ENCODE measurements at places on chromosomes 13 and 19.

DNA sequence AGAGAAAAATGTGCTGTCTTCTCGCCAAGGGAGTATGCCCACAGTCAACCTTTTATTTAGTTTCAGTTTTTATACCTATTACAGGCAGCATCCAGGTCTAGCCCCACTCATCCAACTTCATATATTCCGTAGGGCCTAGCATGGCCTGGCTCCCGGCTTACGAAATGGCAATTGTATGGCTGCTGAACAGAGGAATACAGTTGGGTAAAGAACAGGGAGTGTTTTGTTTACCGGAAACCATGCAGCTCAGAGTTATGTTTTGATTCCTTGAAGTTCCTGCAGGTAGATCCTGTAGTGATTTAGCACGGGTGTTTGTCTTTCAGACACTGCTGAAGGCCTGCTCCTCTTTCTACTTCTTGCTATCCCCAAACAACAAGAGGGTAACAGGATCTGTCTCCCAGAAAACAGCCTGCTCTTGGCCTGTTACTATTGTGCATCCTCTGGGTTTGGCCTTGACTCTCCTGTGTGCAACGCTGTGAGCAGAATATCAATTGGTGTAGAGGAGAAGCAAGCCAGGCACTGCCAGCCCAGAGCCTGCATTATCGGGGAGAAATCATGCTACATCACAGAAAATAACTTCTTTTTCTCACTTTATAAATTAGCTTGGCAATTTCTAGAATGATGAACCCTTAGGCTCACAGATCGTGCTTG, 32.4 kb downstream of the OLFM4 start:
- DNase-seq: no peak

DNA sequence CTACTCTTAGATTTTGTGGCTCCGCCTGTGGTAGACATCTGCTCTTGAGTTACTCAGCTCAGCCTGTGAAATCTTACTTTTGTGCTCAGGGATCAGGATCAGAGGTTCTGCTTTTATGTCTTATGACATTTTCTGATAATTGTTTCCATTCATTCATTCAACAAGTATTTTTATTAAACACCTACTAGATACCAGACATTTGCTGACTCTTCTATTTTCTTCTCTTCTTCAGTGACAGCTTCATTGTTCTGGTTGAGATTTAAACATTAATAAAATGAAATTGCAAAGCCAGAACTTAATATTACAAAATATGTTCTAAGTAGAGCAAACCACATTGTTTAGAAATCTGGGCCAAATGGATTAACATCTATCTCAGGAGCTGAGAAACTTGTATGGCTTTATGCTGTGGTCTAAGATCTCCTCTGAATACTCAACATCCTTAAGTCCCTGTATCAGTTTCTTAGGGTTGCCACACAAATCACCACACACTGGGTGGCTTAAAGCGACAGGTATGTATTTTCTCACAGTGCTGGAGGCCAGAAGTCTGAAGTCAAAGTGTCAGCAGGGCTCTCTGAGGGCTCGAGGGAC, 15.8 kb upstream of the MICU2 start:
- peak; percentile 12 for DNase-seq

GRCh38 chr13:64591971-64592370, 2638.2 kb downstream of the PCDH9 start:
- peak; percentile 26 for DNase-seq

DNA sequence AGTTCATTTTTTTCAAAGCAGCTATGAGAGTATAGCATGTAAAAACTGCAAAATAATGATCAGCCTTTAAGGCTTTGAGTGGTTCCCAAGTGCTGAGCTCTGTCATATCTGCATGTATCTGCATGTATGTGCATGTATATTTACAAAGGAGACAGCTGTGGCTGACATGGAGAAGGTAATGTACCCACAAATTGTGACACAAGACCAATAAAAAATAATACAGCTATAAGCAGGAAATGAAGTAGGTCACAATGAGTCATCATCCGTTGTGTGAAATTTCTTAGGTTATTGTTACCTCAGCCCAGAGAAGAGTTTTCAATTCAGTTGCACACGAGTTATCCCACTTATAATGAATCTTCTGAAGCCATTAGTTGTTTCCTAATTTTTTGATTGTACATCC, 60.9 kb upstream of the MED4 start:
- peak; percentile 73 for DNase-seq

DNA sequence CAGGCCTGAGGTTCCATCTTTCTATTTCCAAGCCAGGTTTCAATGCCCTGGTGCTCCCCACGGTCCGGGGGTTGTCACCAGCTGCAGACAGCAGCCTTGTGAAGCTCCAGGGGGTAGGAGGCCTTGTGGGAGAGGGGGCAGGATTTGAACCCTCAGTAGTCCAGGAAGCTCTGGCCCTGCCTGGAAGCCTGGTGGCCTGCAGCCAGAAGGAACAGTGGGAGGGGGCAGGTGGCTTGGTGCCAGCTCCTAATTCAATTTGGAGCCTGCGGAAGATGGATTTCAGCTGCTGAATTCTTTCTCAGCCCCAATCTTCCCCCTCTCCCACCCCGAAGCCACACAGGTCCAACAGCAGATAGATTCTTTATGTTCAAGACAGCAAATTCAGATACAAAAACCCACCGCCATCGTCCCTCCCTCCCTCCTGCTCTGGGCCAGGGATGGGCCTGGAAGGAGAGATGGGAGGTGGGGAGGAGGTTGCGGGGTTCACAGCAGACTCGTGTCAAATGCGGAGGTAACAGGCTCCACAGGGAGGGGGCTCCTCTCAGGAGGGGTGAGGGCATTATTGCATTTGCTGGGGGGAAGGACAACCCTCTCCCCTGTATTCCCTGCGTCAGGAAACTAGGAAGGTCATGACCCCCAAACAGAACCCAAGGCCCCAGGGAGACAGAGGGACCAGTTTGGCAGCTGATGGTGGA, 2.4 kb upstream of the PTGER1 start:
- no peak for DNase-seq

- no peak for DNase-seq
Observed at GRCh38 chr13:21595546-21595822, 8.5 kb downstream of the MICU2 start.

DNA sequence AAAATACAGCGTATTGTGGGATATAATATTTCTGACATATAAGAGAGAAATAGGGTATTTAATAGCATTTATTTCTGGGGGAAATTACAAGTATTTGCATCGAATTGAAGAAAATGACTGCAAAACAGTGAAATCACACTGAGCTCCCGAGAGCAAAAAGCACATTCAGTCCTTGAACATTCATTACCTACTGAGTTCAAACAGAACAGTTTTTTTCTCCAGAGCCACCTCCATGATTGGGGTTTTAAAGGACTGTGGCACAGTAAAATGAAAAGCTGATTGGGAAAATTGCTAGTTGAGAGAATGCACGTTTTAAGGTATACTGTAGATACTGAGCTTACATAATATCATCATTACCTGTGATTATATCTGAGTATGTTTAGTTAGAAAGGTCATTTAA, 58.0 kb upstream of the TRPC4 start:
- no peak for DNase-seq

DNA sequence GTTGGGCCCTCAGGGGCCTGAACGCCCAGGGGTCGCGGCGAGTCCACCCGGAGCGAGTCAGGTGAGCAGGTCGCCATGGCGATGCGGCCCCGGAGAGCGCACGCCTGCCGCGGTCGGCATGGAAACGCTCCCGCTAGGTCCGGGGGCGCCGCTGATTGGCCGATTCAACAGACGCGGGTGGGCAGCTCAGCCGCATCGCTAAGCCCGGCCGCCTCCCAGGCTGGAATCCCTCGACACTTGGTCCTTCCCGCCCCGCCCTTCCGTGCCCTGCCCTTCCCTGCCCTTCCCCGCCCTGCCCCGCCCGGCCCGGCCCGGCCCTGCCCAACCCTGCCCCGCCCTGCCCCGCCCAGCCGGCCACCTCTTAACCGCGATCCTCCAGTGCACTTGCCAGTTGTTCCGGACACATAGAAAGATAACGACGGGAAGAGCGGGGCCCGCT, at the start of gene CCNA1:
TSS of gene CCNA1 (plus strand) at position 390 of the 439 bp plus-strand sequence. CDS start 562 bp downstream, outside the sequence.
- peak; percentile 74 for DNase-seq

DNA sequence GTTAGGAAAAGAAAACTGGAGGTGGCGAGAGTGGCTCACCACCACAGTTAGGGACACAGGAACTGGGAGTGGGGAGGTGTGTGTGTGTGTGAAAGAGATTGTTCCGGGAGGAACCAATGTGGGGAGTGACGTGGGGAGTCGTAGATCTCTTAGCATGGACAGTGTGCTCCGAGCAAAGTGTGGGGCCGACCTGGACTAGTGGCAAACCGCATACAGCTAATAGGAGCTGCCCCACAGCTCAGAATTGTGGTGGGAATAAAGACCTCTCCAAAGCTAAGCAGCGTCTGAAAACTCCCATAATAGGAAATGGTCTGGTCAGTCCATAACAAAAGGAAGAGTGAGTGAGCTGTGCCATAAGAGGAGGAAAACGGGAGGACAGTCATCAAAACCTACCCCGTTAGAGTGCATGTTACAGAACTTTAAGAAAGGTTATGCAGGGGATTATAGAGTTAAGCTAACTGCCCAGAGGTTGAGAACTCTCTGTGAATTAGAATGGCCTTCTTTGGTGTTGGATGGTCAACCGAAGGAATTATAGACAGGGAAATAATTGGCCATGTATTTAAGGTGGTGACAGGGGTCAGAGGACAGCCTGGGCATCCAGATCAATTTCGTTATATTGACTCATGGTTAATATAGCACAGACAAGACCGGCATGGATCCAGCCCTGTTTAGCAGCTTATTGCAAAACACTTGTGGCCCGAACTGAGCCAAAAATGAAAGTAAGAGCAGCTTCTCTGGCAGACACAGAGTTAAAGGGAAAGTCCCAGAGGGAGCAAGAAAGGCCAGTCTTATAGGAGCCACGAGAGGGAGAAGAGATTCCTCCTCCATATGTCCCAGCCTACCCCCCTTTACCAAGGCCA, 8.9 kb upstream of the SLC15A1 start:
- DNase-seq: peak; percentile 85

DNA sequence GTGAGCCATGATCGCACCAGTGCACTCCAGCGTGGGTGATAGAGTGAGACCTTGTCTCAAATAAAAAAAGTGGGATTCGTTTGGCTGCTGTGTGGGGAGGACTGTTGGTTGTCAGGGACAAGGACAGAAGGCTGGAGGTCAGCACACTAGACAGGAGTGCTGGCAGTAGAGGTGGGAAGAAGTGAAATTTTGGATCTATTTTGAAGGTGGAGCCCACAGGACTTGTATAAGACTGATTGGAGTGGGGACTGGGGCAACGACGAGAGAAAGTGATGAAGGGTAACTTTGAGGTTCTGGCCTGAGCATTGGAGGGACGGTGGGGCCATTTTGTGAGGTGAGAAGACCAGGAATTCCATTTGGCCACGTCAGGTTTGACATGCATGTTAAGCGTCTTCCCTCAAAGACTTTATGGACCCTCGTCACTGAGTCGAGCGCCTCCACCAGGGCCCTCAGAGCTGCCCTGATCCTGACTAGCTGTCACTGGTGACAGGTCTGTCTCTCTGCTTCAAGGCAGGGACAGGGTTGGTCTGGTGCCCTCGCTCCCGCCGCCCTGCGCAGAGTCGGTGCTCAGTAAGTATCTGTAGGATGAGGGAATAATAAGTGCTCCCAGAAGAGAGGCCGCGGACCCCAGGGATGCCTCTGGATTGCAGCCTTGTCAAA, 673 bp downstream of the CTU1 start:
- no peak for DNase-seq

- DNase-seq: peak; percentile 72
Observed at GRCh38 chr13:79779761-79780160, 298.8 kb downstream of the NDFIP2 start.

DNA sequence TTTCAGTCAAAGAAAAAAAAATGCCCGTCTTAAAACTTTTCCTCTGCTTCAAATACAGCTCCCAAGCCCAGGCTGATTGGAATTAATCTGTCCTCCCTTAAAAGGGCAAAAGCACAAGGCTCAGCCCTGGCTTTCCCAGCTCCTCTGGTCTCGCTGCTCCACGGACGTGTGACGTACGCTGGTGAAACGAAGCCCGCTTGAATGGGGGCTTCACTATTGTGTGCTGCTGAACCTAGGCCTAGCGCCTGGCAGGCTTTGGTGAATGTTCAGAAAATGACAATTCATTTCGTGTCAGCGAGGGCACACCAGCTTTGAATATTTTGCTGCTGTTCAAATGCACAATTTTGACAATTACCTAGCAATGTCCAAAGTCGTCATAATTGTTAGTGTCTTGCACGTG, 615 bp upstream of the ZNF135 start:
- no peak for DNase-seq

GRCh38 chr13:94195715-94196114, 283.8 kb downstream of the DCT start:
- DNase-seq: no peak

DNA sequence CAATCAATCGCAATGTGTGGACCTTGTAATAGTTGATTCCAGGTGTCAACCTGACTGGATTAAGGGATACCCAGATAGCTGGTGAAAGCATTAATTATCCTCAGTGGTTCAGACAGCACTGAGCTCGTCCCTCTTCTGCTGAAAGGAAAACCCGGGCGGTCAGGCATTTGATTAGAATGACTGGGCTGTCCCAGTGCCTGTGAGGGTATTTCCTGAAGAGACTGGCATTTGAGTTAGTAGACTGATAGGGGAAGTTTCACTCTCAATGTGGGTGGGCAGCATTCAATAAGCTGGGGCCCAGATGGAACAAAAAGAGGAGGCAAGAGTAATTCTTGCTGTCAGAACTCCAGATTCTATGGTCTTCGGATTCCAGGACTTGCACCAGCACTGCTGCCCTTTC, 31.9 kb downstream of the KPNA3 start:
- no peak for DNase-seq

DNA sequence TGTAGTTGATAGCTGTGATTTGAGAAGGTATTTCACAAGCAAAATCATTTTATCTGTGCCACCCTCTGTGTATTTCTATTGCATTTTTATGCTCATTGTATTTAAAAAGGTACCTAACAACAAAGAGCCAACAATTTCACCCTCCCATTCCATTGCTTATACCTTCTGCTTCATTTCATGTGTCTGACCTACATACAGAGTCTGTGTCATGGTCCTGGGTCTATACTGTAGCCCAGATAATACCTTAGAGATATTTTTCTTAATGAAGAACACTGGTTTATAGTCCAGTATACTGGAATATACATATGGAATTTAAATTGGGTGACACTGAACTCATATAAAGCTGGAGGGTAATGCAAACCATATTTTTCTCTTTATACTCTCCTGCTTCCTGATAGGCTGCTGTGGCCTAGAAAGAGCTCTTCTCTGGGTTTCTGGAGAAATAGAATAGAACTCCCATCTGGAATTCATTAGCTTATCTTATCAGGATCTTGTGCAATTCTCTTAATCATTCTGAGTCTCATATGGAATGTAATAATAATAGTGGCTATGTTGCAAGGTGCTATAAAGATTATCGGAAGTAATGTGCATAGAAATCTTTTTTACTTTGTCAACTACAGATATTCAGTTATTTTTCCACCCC, 31.8 kb upstream of the SPART start:
- no peak for DNase-seq

- no peak for DNase-seq
Observed at GRCh38 chr19:9165261-9165660, 13.5 kb upstream of the OR7D2 start.

DNA sequence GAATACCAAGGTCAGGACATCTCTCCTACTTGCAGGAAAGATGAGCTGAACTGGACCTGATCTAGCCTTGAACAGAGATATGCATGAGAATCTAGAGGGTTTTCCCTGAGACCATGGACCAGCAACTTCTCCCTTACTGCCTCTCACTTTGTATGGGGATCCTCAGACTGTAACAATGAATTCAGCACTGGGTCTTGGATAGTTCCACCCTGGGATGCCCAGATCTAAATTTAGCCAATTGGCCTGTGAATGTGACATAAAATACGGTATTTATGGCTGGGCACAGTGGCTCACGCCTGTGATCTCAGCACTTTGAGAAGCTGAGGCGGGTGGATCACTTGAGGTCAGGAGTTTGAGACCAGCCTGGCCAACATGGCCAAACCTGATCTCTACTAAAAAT, 15.3 kb upstream of the LILRA2 start:
- peak; percentile 68 for DNase-seq

- DNase-seq: peak; percentile 90
Observed at GRCh38 chr13:45219938-45220375, 19.1 kb upstream of the KCTD4 start.
